Activated T-cell treated with anti-CD3 and anti-CD28 coated beads for 48 hours (primary cell): ENCODE measurements at places on chromosomes 11 and 22.
A peak's percentile ranks its signal among the peaks of the same experiment; 100 is the strongest.

GRCh38 chr11:65111744-65112545 lies at the start of gene TM7SF2:
TM7SF2 (plus strand) TSS chr11:65111872; CDS start chr11:65112016, 144 bp downstream.
- peak; percentile 92 for DNase-seq

DNA sequence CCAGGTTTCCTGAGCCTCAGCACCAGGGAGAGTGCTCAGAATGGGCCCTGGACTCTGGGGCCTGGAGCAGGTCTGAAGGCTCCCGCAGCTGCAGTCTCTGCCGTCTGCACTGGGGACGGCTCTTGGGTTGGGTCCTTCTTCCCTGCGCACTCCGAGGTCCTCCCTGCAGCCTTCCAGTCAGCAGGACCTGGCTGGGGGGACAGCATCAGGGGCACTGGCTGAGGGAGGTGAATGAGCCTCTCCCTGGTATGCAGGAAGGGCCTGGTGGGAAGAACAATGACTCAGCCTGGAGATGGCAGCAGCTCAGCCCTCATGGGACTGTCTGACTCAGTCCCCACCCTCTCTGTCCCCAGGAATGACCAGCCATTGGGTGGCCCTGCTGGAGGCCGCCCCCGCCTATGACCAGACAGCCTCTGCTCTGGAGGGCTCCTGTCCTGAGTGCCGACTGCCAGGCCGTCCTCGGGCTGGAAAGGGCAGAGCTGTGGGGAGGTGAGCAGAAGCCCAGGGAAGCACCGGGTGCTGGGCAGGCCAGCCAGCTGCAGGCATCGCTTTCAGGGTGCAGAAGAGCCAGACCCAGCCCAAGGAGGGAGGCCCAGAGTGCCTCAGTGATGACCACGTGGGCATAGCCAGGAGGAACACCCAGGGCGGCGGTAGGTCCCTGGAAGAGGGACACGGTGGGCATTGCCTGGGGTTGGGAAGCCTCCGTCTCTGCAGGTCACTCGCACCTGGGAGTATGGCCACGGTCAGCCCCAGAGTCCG lies 455.0 kb downstream of the BRD1 start:
- no peak for DNase-seq

DNA sequence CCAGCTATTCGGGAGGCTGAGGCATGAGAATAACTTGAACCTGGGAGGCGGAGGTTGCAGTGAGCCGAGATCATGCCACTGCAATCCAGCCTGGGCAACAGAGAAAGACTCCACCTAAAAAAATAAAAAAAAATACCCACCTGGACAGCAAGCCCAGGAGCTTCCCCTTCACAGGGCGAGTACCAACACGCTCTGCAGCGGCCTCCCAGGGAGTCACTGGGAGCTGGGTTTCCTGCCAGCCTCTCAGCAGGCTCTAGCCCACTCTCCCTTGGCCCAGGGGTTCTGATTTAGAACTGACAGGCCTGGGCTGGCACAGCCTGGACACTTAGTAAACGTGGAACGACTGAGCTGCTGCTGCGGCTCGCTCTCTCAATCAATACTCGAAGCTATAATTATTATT lies 2.0 kb upstream of the CABP7 start:
- DNase-seq, result no peak

DNA sequence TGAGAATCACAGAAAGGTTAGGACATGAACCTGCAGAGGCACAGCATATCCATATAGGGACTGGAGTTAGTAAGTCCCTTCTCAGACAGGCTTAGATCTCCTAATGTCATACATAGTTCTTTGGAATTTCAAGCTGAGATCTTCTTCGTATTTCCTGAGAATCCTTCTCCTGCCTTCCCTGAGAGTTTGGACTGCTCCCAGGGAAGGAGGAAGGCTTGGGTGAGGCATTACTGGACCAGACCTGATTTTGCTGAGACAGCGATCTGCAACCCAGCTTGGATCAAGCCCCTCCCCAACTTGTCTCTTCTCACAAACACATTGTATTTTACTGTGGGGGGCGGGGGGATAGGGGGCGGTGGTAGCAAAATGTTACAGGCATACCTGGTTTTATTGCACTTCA lies 108.5 kb downstream of the TSPAN18 start:
- DNase-seq, result no peak

DNA sequence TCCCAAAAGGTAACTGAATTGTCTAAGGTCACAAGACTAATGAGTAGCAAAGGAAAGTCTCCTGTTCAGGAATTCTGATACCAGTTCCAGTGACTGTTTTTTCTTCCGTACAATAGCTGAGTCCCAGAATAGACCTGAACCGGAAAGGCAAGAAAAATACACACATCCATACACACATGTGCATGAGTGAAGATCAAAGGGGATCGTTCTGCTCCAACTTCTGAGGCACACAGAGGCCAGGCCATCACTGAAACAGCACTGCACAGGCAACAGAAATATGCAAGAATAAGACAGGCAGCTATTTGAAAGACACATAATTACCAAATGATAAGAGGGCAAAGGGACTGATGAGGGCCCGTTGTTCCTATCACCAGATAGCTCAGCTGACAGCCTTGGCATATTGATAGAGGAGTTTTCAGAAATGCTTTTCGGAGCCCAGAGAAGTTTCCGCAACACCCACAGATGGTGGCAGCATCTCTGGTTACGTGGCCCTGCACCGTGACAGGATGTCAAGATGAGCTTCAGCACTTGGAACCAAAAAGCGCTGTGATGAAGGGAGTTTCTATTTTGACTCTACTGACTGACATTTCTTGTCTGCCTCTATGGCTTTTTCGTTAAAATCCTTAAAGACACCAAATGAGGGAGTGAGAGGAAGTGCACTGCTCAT lies 280.6 kb downstream of the LARGE1 start:
- no peak for DNase-seq

- no peak for DNase-seq
Observed at GRCh38 chr11:73175551-73176144, 33.5 kb upstream of the FCHSD2 start.

DNA sequence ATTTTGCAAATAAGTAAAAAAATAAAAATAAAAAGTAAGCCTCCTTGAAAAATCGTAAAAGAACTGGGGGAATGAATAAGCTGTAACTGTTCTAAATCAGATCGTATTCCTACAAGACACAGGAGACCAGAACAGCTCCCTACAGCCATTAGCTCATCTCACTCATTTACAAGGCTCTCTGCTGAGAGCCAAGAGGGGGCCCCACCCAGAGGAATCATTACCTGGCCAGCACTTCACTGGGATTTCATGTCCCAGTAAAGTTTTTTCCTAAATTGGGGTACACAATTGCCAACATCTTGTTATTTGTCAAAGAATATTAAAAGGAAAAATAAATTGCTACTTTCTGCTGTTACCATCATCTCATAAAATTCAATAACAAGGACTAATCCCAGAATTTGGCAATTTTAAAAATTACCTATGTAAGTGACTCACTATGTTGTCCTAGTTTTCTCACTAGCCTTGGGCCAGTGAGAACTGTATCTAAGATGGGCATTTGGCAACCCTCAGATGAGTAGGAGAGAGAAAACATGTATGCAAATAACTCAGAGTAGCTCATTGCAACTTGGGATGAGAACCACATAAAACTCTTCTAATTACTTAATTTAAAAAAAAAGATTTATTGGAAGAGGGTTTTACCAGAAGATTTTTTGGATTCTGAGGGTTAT lies 18.4 kb upstream of the SMTN start:
- DNase-seq, result no peak

DNA sequence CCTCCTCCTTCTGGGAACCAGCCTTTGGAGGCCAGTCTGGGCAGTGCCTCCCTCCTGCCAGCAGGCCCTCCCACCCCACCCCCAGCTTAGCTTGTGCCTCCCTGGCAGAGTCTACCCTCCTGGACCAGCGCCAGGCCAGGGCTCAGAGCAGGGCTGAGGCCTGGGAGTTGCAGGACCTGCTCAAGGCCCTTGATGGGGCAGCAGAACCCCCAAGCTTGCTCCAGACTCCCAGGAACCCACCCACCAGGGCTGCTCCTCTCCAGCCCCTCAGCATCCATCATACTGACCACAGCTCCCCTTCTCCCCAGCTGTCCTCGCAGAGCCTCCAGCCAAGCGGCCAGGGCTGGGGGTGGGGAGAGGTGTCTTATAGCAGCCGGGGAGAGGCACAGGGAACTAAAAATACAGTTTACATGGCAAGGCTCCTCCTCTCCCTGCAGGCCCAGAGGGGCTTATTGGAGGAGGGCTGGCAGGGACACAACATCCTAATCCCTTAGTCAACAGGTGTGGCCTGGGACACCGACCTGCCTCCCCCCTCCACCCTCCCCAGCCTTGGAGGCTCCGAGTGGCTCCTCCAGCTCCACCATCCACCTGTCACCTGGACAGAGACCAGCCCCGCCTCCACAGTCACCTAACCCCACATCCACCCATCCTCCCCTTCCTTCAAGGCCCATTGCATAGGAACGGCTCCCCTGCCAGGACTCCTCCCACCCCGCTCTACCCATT lies 5.2 kb upstream of the MB start:
- DNase-seq, result no peak
